Stimulated activated CD8-positive, alpha-beta memory T cell treated with anti-CD3 and anti-CD28 coated beads, Interleukin-15, amount 100 ng/mL, for 24 hours (primary cell): ENCODE measurements at places on chromosomes 3 and 15.

DNA sequence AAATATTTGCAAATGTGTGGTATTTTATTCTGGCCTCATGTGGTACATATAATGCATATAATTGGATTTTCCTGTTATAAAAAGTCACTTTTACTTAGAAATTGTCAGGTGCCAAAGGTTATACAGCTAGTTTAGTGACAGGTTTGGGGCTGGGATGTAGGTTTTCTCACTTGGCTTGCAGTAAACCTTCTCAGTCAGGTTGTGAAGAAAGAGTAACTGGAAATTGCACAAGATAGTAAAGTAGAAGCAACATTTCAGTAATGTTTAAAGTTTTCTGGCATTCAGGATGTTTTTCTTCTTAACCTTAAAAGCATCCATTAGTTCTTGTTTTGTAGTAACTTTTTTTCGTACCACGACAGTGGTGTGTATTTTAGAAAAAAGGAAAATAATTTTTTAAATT lies 53.9 kb downstream of the MEF2A start:
- no peak for DNase-seq

DNA sequence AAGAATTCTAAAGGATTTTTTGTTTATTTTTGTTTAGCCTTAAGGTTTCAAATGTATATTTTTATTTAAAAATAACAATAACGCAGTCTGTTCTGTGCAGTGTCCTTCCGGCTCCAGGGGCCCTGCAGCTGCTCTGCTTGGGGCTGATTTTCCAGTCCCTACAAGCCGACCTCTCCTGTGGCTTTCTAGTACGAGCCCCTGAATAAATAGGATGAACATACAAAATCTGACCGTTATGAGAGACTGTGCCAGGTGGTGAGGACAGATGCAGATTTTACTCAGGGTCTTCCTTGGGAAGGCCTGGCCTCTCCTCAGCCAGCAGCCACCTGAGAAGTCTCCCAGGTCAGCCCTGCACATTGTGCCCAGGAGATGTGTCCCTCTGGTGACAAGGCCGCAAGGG lies 59.2 kb upstream of the ADAMTS17 start:
- DNase-seq: no peak

DNA sequence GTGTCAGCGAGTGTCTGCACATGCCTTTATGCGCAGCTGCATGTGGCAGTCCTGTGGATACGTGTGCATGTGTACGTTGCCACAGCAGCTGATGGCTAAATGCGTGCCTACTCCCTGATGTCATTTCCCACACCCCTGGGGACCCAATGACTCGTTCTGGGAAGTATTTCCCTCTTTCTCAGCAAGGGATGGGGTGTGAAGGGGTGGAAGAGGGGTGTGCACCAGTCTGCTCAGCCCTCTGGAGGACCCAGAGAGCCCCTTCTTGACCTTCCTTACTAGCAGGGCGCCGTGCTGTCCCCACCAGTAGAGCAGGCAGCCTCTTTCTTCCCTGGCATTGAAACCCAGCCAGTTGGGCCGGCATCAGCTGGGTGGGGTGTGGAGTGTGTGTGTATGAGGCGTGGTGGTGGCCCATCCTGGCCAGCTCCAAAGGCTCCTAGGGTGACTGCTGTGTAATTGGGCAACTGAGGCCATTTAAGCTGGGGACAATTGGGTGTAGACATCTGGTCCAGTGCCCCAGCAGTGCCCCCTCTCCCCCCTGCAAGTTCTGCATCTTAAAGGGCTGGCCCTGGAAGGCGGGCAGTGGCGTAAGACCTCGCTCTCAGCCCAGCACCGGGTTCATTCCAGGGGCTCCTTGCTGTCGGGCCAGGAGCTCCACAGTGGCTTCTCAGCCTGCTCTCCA lies 19.2 kb downstream of the SNX33 start:
- no peak for DNase-seq

- DNase-seq: no peak
Observed at GRCh38 chr3:69339760-69340159, 46.1 kb downstream of the FRMD4B start.

DNA sequence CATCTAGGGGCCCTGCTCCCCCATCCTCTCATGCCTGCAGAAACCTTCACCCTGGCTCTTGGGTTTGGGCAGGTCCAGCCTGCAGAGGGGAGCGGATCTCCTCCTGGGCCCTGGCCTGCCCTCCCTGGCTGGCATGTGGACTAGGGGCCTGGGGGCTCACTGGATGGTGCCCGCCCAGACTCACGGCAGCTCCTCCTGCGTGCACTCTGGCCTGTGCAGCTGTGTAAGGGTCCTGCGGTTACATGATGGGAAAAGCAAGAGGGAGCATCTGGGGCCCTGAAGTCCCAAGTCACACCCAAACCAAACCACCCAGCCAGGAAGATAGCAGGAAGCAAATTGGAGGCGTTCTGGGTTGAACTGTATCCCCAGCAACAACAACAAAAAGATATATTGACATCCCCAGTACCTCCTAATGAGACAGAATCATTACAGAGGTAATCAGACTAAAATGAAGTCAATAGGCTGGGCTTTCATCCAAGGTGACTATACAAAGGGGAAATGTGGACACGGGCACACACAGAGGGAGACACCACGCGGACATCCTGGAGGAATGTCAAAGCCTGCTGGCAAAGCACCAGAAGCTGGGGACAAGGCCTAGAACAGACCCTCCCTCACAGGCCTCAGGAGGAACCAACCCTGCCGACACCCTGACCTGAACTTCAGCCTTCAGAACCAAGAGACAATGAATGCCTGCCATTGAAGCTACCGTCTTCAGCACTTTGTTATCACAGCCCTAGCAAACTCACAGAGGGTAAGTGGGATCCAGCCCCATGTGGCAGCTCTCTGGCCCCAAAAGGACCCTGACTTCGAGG lies 10.4 kb upstream of the CLK3 start:
- no peak for DNase-seq

GRCh38 chr3:53592862-53593261 lies 98.5 kb downstream of the CACNA1D start:
- DNase-seq: no peak

GRCh38 chr15:39086641-39087040 lies 494.2 kb upstream of the THBS1 start:
- DNase-seq: no peak

GRCh38 chr15:57387564-57388076 lies 11.3 kb downstream of the CGNL1 start:
- no peak for DNase-seq
